ENCODE measurements at places on chromosomes 5 and 9. TPM values are rescaled to one million over a fixed set of nuclear protein-coding genes. Genes with fewer than 3 reads are reported as not detected.
A peak's percentile ranks its signal among the peaks of the same experiment; 100 is the strongest.

DNA sequence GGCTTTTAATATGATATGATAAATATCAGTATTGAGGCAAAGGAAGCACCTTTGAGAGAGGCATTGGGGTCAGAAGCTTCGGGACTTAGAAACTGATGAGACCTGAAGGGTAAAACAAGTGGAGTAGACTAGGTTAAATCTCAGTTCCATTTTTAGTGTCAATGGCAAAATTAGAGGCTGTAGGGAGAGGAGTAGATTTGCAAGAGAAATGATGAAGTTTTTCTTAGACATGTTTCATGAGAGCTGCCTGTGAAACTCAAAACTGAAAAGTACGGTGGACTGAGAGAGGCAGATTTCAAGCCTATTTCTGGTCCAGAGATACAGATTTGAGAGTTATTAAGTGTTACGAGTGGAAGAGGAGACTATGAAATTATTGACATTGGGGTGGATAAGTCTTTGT is 278.5 kb downstream of the TAF11L14 start:
- DNase-seq = no peak

- no peak for DNase-seq
These were observed 1746.4 kb downstream of the EFNA5 start for GRCh38 chr5:105924366-105924765.

DNA sequence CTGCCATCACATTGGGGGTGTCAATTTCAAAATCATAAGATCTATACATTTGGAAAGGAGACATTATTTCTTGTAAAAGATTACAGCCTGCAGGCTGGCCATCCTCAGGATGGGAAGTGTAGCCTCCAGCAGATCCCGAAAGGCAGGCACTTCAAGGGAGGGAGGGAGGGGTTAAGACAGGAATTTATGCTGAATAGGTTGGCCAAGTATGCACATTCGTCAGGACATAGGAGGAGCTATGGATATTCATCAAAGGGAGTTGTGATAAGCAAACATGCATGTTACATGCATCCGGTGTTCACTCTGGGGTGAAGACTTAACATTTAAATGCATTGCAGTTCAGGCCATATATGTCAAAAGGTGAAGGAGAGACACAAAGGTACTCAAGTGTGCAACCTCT is 119.4 kb downstream of the CEP120 start:
- no peak for DNase-seq

GRCh38 chr9:134943836-134944235 is 26.1 kb upstream of the FCN1 start:
- DNase-seq = no peak

DNA sequence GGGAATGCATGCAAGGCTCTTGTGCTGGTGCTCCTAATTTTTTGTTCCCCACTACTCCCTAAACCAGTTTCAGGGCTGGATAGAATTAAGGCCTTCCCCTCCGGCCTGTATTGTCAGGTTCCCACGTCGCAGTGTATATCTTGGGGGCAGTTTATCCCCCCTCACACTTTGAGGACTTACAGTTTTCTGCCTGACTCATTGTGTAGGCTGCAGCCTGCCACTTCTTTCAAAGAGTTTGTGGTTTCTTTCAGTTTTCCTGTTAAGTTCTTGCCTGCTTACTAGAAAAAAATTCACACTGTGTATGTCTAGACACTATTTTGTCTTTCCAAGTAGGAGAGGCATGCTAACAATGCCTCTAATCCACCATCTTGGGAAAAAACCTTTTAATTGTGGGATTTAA is 28.4 kb upstream of the BTNL3 start:
- no peak for DNase-seq

DNA sequence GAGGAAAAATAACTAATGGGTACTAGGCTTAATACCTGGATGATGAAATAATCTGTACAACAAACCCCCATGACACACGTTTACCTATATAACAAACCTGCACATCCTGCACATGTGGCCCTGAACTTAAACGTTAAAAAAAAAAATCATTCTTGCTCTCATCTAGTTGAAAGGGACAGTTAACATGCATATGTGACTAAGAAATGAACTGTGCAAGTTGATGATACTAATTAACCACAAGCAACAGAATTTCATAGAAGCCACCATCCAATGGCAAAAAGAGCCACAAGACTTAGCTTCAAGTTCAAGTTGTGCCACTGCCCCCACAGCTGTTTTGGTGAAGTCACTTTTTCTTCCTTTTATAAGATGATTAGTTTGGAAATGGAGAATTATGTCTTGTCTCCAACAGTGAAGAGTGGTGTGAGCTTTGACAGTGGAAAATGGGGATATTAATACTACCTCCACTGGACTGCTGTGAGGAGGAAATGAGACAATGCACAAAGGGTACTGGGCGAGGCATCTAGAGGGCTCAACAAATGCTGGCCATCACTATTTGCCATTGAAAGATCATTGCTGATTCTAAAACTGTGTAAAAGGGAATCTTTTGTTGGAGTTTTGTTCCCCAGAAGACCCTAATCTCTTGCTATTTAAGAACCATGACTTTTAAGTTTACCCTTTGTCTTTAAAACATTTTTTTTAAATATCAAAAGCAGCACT is 202.1 kb downstream of the EBF1 start:
- DNase-seq = no peak

- DNase-seq = peak; percentile 54
These were observed 557 bp downstream of the GNG10 start for GRCh38 chr9:111661802-111662521.

DNA sequence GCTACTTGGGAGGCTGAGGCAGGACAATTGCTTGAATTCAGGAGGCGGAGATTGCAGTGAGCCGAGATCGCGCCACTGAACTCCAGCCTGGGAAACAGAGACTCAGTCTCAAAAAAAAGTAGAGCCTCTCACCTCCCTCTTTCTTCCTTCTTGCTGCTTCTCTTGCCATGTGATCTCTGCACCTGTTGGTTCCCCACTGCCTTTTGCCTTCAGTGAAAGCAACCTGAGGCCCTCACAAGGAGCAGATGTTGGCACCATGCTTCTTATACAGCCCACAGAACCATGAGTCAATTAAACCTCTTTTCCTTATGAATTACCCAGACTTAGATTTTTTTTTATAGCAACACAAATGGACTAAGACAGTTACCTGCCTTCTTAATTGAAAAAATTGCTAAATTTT is 45.6 kb upstream of the GLRX start:
- no peak for DNase-seq

DNA sequence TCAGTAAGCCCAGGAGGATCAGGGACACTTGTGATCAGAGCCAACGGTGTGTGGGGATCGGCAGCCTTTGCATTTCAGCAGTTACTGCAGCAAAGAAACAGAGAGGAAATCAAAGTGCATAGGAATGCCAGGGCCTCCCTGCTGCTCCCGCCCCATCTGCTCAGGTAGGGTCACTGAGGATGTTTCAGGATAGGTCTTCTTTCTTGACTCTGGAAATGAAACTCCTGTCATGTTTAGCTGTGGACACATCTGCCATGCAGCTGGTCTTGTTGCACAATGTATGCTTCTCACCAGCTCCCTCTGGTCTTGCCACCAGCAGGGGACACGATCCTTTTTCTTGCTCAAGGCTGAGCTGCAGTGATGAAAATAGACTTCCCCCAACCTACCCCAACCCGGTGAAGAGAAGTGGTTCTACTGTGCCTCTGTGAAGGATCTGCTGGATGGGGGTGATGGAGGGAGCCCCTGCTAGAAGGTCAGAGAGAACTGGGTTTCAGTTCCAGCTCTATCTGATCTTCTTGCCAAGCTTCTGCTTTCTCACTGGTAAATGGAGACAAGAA is 185.2 kb upstream of the KLF4 start:
- DNase-seq = no peak

- peak; percentile 85 for DNase-seq
These were observed 35.2 kb upstream of the GLDC start for GRCh38 chr9:6680797-6681146.

DNA sequence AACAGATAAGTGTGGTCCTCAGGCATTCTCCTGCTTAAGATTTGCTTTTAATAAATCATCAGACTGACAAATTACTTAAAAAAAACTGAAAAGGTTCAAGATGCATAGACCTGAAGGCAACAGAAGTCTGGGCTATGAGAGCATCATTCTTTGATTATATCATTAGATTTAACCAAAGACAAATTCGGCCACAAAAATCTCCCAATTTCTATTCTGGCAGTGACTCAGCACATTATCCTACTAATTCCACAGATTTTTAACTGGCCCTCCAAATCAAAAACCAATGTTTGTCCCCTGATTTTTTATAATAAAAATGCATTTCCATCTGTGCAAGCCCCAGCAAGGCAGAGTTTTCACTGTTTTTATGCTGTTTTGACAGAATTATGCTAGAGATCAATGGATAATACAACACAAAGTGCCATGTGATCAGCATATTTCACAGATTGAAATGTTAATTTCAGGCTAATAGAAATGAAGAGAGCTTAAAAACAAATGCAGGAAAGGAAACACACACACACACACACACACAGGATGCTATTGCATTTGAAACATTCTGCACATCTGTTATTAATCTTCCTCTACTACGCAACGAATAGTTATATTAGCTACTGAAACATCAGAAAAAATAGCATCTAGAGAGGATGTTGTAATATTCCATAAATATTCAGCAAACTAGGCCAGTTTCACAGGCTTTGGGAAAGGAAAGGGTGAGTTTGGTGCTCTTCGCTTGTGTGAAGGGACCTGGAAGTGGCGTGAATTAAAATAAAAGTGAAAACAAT is 177.6 kb upstream of the ST8SIA4 start:
- no peak for DNase-seq

- no peak for DNase-seq
These were observed 251.8 kb downstream of the CWC27 start for GRCh38 chr5:65020492-65020891.

- no peak for DNase-seq
These were observed 144.1 kb upstream of the IER5L start for GRCh38 chr9:129322022-129322621.

DNA sequence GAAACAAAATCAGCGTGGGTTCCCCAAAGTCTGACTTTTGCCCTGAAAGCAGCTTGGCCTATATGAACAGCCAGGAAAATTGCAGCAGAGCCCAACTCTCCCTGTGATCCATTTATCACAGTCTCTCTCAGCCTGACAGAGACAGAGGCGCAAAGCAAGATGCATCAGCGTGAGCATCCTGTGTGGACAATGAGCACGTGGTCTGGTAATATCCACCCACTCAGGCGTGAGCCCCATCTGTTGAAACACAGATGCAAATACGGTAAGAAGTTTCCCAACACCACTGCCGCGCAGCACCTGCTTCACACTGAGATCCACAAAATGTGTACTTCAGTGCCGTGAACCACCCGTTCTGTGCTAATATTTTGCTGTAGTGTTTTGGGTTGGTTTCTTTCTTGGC is 114.6 kb downstream of the MRPL36 start:
- DNase-seq = no peak

DNA sequence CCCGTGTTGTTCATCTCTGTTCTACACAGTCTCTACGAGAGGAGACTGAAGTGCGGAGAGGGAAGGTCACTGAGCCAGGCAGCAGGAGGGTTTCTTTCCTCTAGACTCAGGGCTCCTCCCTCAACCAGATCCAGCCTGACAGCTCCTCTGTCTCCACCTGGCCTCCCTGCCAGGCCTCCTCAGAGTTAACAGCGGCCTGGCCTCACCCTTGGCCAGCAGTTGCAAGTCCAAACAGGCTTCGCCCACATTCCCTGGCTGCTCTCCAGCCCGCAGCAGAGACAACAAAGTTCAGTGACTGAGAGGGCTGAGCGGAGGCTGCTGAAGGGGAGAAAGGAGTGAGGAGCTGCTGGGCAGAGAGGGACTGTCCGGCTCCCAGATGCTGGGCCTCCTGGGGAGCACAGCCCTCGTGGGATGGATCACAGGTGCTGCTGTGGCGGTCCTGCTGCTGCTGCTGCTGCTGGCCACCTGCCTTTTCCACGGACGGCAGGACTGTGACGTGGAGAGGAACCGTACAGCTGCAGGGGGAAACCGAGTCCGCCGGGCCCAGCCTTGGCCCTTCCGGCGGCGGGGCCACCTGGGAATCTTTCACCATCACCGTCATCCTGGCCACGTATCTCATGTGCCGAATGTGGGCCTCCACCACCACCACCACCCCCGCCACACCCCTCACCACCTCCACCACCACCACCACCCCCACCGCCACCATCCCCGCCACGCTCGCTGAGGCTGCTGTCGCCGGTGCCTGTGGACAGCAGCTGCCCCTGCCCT is at the start of gene HRCT1:
HRCT1 (plus strand) TSS at position 291 of the 768 bp plus-strand sequence; CDS start at position 377, 86 bp downstream.
- DNase-seq = no peak

DNA sequence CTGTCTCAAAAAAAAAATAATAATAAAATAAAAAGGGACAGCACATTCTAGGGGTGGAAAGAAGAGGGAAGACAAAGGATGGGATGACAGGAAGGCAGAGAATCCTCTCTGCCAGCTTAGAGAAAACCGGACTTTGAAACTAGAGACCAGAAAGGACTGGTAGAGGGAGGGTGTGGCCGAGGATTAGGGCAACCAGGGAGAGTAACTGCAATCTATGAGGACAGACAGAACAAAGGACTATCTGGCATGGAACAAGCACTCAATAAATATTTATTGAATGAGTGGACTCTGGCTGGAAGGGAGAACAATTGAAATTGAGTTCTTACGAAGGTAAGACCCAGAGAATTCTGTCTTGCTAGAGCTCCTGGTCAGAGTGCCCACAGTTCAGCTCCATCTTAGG is 2.4 kb downstream of the GBA2 start:
- no peak for DNase-seq

Gene CETN3
- 28.0 TPM for total RNA-seq

Gene RORB
- total RNA-seq = 0.33 TPM

Gene IFNA13
- not detected for total RNA-seq

Gene SARDH
- 0.56 TPM for total RNA-seq

Gene CEMIP2
- 78.8 TPM for total RNA-seq

Gene FBN2
- not detected for total RNA-seq

Gene RLN2
- total RNA-seq = 4.0 TPM

Gene PFN3
- not detected for total RNA-seq

Gene ACOT12
- not detected for total RNA-seq

Gene CCDC180
- total RNA-seq = 4.6 TPM
